ENCODE measurements at places on chromosomes 2 and 18.

DNA sequence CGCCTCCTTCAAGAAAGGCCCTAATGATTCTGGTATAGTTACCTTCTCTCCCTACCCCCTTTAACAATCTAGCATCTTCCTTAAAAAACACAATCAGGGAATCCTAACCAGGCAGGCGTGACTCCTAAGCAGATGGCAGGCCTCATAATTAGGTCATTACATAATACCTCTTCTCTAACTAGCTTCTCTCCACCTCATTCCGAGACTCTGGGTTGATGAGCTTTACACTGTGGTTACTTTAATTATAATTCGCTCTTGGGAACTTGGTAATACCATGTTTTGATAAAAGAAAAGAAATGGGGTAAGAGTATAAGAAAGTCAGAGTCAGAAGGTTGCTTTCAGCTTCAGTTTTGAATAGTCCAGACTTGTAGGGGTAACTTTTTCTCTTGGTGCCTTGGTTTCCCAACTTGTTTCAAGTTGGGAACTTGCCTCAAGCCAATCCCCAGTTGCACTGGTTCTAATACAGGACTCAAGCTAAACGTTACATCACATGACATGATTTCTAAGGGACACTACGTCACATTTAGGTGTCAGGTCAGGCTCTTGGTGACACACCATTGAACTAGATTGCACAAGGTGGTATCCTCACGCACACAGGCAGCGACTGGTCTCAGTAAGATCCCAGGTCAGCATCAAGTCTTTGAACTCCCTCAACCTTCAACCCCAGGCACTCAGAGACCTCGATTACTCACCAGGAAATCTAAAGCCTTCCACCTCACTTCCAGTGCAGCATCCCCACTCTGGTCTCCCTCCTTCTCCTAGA is 59.2 kb downstream of the AAK1 start:
- DNase-seq, result no peak

- DNase-seq, result no peak
These were observed 164.2 kb downstream of the VWC2L start for GRCh38 chr2:214575030-214575429.

- peak; percentile 79 for DNase-seq
These were observed 28.8 kb upstream of the NEDD4L start for GRCh38 chr18:58015065-58015780.

DNA sequence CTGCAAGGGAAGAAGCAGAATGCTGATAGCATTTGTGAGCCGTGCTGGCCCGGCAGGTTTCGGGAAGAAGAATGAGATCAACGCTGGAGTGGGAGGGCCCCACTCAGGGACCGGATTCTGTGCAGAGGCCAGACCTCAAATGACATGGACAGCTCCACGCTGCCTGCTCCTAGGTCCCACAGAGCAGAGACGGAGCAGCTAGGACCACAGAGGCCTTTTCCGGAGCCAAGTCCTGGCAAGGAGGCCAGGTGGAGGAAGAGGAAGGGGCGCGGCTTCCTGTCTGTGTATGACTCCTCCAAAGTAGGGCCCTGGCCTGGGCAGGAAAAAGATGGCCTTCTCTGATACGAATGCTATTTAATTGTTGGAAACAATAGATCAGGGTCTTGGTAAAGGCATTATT is 139.9 kb downstream of the LRRC30 start:
- DNase-seq, result no peak

- no peak for DNase-seq
These were observed 335.2 kb downstream of the KCNJ3 start for GRCh38 chr2:155033652-155034051.

- no peak for DNase-seq
These were observed 1.2 kb upstream of the ERFE start for GRCh38 chr2:238157506-238158017.

DNA sequence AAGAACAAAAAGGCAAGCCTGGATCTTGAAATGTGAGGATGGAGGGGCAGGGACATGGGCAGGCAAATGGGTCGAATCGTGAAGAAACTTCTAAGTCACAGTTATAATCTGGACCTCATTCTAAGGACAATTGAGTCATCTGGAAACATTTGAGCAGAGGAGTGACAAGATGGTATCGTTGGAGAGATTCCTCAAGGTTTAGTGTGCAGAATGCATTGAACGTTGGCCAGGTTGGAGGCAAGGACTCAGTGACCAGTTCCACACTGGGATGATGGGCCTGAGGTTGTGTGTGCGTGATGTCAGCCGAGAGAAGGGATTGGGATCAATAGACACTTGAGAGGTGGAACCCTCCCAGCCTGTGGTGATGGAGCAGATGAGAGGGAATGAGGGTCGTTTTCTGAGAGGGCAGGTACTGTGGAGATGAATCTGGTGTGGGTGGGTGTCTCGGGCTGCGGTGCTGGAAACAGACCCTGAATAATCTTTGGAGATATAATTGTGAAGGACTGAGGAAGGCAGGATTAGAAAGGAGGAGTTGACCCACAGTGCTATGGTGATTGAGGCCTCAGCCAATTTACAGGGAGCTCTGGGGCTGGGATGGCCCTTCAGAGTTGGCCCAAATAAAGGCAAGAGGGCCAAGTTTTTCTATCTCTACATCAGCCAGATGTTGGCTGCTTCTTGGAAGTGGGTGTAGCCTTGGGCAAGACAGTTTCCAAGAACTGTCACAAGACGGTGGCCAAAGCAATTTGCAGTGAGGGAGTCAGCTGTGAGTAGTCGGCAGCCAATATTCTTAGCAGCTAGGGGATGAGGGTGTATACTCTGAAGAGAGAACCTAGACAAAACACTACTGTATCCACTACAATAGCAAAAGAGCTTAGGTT is 5.8 kb upstream of the ZNF532 start:
- no peak for DNase-seq
